ENCODE measurements at places on chromosomes 5 and 9.

GRCh38 chr5:77104813-77105212 lies 17.7 kb upstream of the ZBED3 start:
- no peak for DNase-seq

GRCh38 chr9:126016579-126017290 lies 269.6 kb downstream of the PBX3 start:
- no peak for DNase-seq

DNA sequence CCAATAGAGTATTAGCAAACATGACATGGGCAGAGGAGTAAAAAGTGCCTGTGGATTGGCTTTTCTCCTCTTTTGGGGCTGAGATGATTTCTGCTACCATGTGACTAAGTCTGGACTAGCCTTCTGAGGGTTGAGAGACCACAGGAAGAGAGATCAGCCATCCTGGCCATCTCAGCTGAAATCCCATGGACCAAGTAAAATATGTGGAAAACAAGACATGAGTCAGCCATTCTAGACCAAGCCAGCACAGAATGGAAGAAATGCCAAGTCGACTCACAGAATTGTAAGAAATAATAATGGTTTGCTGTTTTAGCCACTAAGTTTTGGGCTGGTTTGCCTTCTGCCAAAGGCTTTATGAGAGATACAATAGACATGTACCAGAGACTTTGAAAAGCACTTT lies 377.8 kb downstream of the CHSY3 start:
- no peak for DNase-seq

DNA sequence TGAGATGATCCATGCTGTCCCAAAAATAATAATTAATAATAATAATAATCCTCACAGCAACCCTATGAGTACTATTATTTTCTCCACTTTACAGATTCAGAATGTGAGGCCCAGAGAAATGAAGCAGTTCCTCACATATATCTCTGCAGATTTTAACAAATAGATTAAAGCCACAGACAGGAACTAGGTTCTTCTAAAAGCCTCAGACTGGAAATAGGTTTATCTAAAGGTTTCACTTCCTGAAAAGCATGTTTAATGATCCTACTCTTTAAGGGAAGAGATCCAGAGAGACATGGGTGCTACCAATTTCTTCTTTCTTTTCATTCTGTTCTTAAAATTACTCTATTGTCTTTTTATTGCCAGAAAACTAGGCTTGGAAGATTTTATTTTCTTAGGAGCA lies 1079.4 kb upstream of the COX7C start:
- no peak for DNase-seq

- DNase-seq: no peak
These were observed 84.2 kb downstream of the TRPM6 start for GRCh38 chr9:74803376-74804017.

DNA sequence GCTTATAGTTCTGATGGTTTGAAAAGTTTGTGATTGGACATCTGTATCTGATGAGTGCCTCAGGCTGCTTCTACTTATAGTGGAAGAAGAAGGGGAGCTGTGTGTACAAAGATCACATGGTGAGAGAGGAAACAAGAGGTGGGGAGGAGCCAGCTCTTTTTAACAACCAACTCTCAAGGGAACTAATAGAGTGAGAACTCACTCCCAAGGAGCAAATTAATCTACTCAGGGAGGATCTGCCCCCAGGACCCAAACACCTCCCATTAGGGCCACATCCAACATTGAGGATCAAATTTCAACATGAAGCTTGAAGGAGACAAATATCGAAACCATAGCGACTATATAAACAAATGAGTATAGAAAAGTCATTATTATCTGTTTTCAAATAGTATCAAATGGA lies 64.7 kb upstream of the PRLR start:
- DNase-seq: no peak

DNA sequence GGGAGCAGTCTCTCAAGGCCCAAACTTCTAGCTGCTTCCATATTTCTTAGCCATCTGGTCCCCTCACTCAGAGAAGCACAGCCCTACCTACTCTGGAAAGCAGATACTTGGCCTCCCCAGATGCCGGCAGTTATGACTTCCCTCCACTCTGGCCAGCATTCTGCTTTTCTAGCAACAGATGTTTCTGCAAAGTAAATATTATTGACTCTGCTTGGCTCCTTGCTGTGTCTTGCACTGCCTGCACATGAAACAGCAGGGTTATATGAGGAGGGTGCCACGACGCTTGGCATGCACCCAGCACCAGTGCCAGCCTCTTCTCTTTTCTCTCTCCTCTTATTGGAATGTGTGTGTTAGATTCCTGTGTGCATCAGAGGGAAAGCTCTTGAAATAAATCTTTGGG lies 99.7 kb downstream of the ARHGAP26 start:
- no peak for DNase-seq

- peak; percentile 52 for DNase-seq
These were observed 133.0 kb downstream of the C9orf50 start for GRCh38 chr9:129487658-129488483.

DNA sequence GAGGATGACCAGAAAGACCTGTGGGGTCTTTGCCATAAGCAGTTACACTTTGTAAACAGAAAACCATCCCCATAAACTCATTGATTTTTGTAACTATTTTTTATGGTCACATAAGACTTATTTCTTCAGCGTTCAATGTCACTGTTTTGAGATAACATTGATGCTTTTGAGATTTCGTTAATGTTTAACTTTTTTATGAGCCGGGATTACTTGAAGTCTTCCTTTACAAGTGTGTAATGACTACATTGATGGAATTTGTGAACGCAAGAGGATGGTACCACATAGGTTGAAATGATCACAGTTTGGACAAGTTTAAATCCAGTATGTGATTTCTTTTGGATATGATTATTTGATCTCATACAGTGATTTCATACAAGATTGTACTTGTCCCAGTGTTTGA lies 1.8 kb downstream of the SLC12A2 start:
- no peak for DNase-seq

GRCh38 chr5:177433658-177434217 lies 7.3 kb downstream of the GRK6 start:
- no peak for DNase-seq

DNA sequence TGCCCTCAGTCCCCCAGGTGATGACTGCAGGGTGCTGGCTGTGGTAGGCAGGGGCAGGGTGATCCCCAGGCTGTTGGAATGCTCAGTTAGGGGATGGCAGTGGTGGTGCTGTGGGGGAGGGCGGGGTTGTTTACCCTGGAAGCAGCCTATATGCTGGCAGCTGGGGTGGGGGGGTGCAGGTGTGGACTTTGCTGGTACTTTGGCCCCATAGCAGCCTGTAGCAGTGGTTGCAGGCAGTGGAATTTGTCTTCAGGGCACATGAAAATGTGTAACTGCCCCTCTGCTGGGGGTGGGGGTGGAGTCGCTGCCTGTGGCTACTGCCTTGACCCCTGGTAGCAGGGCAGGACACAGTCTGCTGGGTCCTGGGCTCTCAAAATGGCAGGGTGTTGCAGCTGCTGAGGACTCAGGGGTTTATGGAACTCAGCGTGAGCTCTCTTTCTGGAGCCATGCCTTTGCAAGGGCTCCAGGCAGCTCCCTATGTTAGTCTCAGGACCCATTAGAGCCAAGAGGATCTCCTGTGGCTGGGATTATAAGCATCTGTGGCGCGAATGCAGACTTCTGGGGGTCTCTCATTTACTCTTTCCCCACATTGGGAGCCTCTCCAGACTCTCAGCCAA lies 65.0 kb downstream of the RMI1 start:
- no peak for DNase-seq

GRCh38 chr5:91182763-91183162 lies 200.4 kb downstream of the ARRDC3 start:
- DNase-seq: no peak

DNA sequence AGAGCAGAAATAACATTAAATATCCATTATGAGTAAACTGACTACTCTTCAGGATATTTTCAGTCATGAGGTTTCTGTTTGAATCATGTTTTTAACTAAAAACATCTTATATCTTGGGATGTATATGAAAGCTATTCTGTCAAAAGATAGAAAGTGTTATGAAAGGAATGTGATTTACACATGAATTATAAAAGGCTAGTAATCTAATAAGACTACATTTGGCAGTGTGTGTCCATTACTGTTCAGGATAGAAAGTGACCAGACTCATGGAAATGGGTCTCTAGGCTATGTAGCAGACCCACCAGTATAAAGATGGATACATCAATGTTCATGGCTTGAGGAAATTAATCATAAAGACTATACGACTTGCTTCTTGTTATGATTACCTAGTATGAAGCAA lies 1328.2 kb upstream of the NUDT12 start:
- no peak for DNase-seq

DNA sequence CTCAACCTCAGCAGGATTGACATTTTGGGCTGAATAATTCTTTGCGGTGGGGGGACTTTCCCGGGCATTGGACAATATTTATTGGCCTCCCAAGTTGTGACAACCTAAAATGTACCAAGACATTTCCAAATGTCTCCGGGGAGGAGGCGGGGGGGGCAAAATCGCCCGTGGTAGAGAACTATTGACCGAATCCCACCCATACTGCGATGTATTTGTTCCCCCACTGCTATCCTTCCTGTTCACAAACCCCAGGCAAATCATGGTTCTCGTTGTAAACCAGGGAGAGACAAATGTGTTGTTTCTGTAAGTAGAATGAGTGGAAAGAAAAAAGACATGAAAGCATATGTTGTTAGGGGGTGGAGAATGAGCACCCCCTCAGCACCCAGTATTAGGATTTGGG lies 141.9 kb downstream of the PSAT1 start:
- no peak for DNase-seq

DNA sequence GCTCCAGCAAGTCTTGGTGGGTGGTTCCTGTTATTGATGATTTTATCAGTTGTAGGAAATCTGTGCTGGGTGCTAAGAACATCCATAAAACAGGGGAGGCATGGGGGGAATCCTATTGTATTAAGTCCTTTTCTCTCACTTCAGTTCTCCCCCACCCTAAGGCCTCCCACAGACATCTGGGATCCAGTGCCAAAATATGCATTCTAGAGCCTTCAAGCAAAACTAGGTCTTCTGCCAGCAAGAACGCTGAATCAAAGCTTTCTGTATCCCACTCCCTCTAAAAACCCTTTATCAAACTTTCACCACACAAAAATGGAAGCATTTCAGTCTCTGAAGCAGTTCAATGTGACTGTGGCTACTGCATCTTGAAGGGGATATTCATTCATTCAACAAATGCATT lies 281.9 kb downstream of the GAS1 start:
- DNase-seq: no peak

GRCh38 chr9:94157050-94157801 lies 73.0 kb downstream of the PTPDC1 start:
- DNase-seq: peak; percentile 79

DNA sequence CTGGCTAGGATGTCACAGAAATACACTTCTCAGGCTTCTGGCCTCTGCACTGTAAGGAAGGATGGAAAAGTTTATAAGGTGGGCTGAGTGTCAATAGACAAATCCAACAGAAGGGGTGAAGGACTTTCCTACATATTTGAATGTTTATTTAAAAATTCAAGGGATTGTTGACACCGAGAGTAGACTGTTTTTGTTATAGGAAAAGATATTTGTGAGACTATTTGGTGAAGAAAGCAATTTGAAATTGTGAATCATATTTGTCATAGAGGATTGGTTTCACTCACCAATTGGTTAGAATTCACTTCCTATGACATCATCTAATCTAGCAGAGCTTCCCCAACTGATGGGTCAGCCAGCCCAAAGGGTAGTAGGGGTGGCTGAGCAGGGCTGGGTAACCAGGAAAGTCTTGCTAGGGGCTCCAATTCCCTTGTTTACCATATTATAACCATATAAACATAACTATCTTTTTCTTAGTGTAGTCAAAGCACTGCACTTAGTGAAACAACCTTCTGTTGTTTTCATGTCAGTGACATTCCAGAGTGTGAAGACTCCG lies 14.9 kb upstream of the MEGF10 start:
- DNase-seq: no peak

DNA sequence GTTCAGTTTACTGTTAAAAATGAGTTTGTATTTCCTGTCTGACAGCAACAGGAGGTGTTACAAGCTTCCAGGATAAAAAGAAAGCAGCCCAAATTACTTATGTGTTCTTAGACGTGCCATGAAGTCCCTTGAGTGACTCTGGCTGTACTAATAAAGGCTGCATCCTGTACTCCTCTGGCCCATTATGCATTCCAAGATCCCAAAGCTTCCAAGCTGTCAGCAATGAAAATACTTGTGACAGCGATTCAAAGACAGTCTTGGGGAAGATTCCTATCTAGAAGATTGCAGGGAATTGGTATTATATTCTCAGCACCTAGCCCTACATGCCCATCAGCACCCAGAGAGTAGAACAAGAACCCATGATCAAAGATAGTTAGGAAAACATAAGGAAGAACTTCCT lies 281.6 kb upstream of the TRPC7 start:
- no peak for DNase-seq

DNA sequence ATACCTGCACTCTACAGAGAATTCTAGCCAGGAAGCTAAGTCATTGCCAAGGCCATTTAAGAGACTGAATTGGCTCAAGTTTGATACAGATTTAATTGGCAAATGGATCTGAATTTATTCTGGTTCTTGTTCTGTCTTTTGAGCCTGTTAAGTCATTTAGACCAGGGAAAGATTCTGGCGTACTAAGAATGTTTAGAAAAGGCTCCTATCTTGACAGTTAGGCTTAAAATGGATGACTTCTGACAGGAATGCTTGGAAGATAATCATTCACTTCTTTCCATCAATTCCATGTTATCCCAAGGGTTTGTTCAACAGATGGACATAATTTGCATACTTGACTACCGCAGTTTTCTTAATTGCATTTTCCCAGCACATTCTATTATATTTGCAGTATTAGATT lies 376.6 kb downstream of the PTPRD start:
- no peak for DNase-seq

DNA sequence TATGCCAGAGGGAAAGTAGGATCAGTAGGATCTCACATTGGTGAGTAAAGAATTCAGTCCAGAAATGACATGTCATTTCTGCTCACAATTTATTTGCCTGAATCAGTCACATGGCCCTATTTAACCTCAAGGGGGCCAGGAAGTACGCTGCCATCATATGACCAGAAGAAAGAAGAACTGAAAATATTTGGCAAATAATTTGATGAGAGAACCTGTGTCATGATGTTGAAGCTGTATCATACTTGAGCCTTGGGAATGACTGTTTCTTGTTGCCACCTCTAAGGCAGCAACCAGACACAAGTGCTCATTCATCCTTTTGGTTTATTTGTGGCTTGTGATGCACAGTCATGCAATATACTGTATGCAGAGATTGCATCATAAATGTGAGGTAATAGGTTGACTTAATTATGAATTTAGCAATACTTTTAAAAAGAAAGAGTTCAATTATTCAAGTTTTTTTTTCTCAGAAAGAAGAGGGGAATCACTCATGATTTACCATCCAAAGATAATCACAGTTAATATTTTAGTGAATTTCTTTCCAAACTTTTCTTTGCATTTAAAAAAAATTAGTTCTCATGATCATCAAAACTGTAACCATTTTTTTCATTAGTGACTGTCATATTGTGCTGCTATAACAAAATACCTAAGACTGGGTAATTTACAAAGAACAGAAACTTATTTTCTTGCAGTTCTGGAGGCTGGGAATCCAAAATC lies 8.2 kb upstream of the ZFYVE16 start:
- no peak for DNase-seq

- no peak for DNase-seq
These were observed 110.7 kb upstream of the CXCL14 start for GRCh38 chr5:135689506-135689905.

Data from nucleus accumbens (tissue), 56 donors.